ENCODE measurements at places on chromosomes 13 and 19.
A peak's percentile ranks its signal among the peaks of the same experiment; 100 is the strongest.

DNA sequence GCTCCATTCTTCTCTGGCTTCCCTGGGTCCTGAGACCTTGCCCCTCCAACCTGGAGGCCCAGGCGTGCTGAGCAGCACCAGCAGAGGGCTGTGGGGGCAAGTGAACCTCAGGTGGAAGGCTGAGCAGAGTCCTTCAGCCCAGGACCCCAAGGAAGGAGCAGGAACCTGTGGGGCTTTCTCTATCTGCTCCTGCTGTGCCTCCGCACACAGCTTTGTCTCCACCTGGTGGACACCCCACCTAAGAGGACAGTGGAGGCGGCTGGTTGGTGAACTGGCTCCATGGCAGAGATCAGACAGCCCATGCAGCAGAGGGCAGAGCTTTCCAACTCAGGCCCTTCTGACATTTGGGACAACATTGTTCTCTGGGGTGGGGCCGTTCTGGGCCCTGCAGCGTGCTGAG, 19.7 kb downstream of the ZFR2 start:
- DNase-seq = peak; percentile 45

DNA sequence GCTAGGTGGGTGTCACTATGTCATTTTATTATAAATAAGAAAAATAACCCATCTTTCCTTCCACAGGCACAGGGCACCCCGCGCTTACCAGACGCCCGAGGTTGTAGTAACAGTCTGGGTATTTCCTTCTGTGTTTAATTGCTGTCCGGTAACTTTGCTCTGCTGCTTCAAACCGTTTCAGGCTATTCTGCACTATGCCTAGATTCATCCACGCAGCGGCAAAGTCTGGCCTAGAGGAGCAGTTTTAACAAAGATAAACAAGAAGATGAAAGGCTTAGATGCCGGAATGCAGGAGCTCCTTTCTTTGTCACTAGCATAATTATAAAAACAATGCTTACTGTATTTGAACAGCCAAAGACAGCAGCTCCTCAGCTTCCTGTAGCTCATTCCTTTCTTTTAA, 36.9 kb upstream of the GGACT start:
- DNase-seq = no peak

DNA sequence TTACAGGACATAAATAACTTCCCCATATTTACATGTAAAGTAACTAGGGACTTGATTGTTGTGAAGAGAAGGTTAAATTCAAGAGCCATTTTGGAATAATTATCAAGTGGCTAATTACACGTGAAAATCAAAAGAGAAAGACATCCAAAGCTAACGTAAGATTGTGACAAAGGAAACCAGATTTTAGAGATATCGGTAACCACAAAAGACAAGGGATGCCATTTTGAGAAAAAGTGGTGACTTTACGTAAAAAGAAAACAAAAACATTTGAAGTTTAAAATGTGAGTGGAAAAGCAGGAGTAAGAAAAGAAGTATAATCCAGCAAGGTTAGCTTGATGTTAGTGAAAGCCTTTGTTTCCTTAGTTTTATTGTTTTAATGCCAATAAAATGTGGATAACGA, 10.9 kb upstream of the VWA8 start:
- DNase-seq = no peak

GRCh38 chr19:34430738-34431625, 2.8 kb downstream of the UBA2 start:
- peak; percentile 61 for DNase-seq

DNA sequence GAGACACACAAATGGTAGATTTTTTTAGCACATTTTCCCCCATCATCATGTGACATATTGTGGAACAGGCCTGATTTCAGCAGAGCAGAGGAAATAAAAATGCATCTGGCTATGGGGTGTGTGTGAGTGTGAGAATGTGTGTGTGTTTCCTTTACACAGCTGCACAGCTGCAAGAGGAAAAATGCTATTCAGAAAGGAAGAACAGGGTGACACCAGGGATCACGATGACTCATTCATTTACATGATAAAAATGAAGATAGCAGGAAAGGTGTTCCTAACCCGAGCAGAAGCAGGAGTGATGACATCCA, 469.5 kb upstream of the TSHZ3 start:
- DNase-seq = no peak

- no peak for DNase-seq
Observed at GRCh38 chr13:52399046-52399445, 6.9 kb downstream of the THSD1 start.

GRCh38 chr19:36013280-36014011, 567 bp downstream of the ALKBH6 start:
- no peak for DNase-seq

Measured in EL (cell line).